ENCODE measurements at places on chromosomes 11 and 22. TPM values are rescaled to one million over a fixed set of nuclear protein-coding genes. Genes with fewer than 3 reads are reported as not detected.

ANO9 gene
- 20.0 TPM for total RNA-seq

DNA sequence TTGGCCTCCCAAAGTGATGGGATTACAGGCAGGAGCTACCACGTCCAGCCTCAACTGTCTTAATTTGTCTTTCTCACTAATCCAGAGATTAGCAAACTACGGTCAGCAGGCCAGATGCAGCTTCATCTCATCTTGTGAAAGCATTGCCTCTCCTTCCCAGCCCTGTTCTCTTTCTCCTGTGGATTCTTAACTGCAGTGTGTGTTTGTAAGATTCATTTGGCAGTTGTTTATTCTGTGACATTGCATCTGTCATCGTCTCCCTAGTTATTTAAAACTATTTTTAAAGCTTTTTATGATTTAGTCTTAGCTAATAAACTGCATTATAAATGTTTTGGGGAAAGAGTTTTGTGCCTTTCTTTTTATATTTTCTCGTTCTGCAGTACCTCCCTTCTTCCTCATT is 29.2 kb downstream of the RNF169 start:
- DNase-seq: no peak

NAALADL1 gene
- total RNA-seq: 8.1 TPM

DNA sequence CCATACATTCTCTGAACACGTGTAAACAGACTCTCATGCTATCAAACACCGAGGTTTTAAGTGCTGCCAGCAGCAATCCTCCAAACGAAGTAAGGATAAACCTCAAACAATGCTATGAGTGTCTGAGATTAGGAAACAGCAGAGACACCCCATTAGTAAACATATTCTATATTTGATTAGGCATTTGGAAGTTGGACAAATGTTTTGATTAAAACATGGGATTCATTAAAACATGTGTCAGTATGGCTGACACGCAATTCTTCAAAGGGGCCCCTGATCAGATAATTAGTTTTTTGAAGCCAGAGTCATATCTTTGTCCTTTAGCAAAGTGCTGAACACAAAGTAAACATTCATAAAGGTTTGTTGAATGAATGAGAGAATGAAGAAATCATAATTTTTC is 33.2 kb upstream of the BLID start:
- no peak for DNase-seq

CARD18 gene
- not detected for total RNA-seq

- DNase-seq: no peak
These were observed 151.8 kb upstream of the CCDC90B start for GRCh38 chr11:83437939-83438338.

SMIM35 gene
- not detected for total RNA-seq

DNA sequence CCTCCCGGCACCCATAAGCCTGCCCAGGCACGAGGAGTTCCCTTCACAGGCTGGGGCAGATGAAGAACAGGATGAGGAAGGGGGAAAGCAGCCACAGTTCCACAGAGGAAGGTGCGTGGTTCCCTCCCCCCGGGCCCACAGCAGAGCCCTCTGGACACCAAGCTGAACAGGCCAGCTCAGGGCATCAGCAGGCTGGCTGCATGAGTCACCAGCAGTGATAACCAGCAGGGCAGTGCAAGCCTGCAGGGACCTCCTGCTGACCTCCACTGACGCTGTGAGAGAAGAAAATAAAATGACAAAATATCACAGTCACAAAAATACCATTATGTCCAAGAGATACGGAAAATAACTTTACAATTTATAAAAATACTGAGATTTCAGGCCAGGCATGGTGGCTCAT is 11.5 kb downstream of the RTL6 start:
- no peak for DNase-seq

DNA sequence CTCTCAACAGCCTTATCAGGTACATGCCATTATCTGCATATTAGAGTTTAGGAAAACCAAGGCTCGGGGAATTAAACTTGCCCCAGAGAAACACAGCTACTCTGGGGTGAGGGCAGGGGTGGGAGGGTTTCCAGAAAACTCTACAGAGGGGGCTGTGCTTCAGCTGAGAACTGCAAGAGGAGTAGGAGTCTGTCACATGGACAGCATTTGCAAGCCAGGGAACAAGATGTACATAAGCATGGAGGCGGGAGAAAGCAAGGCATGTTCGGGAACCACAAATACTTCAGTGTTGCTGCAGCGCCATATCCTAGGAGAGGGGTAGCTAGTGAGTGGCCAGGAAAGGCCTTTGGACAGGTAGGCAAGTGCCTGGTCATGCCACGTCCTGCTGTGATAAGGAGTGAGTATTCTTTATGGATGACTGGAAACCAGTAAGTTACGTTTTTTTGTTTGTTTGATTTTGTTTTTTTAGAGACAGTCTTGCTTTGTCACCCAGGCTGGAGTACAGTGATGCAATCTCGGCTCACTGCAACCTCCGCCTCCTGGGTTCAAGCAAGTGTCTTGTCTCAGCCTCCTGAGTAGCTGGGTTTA is 57.2 kb downstream of the GRAMD1B start:
- DNase-seq: no peak

MPPED1 gene
- total RNA-seq: not detected

GRCh38 chr11:19905280-19905853 is 192.7 kb downstream of the NAV2 start:
- no peak for DNase-seq

DNA sequence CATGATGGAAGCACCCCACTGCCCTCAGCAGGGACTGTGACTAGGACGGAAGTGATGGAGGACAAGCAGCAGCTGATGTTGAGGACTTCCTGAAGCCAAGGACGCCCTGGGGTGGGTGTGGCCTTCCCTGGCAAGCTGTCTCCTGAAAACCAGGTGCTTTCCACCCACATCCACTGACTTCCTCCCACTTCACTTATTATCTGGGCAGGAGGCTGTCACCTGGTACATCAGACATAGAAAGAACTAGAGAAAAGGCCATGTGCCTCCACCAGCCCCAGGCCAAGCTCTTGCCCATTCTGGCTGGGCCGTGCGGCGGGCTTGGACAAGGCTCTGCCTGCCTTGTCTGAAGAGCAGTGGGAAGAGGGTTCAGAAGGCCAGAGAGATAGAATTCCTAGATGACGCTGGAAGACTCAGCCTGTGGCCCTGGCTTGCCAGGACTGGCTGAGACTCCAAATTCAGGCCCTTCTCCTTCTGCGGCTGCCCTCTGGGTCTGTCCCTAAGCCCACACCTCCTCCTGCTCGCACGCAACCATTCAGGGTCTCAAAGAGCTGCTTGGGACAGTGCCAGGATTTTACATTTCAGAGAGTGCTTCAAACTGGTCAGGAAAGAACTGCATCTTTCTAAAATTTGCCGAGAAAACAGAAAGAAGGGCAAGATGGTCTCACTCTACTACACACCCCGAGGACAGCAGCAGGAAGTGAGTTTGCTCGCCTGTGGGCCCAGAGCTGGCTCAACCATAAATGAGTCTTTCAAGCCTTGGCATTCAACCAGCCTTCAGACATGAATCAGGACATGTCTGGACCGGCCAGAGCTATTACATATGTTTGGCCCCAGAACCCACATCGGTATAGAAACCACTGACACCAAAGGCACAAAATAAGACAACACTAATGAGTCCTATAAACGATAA is 13.3 kb downstream of the ARHGAP1 start:
- DNase-seq: no peak

APOL2 gene
- total RNA-seq: 12.0 TPM

GRCh38 chr11:123231256-123231655 is 36.2 kb upstream of the CLMP start:
- DNase-seq: no peak

CDHR5 gene
- 0.11 TPM for total RNA-seq

- DNase-seq: no peak
These were observed 155.7 kb downstream of the NAV2 start for GRCh38 chr11:19868281-19868821.

DNA sequence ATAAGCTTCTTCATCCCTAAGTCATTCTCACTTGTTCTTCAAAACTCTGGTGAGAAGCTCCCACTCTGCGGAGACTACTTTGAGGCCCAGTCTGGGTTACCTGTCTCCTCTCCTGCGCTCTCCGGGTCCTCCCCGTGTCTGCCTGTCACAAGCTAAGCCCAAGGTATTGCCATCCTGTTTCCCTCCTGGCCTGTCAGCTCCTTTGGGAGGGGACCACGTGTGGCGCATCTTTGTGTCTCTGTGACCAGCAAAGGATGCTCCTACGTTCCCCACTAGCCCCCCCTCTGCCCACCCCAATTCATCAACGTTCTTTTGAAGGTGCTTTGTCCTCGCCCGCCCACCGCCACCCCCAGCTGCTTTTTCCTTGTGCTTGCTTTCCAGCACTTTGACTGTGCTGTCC is 31.8 kb upstream of the FBLN1 start:
- DNase-seq: no peak

DNA sequence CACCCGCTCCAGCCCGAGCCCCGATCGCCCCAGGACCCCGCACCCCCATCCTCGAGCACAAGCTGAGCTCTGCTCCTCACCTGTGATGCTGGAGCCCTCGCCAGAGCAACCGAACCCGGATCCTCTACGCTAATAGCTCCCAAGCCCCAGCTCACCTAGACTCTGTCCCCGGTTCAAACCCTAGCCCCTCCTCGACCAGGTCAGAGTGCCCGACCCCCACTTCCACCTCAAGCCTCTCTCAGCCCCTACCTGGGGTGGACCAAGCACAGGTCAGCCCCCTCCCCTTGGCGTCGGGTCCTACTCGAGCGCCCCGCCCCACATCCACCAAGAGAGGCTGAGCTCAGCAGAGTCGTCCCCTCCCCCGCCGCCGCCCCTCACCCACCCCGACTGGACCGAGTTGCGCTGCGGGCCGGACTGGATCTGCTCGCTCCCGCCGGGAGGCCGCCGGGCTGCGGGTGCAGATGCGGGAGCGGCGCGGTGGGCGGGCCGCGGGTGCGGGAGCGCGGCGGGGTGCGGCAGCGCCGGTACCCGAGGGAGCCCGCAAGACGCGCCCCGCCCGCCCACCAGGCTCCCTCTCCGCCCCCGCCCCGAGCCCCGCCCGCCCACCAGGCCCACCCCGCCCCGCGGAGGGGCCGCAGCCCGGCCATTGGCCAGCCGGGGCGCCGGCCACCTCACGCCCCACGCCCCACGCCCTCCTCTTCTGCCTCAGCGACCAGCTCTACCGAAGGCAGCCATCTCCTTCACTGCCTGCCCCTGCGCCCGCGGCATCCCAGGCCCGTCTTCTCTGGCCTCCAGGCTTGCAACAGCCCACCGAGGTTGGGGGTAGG is 577 bp upstream of the DKK3 start:
- DNase-seq: peak; percentile 88

MMP13 gene
- not detected for total RNA-seq
